ENCODE measurements at places on chromosomes 16 and 17.

- peak; percentile 80 for DNase-seq
Observed at GRCh38 chr17:57902800-57903759, 52.1 kb downstream of the CUEDC1 start.

DNA sequence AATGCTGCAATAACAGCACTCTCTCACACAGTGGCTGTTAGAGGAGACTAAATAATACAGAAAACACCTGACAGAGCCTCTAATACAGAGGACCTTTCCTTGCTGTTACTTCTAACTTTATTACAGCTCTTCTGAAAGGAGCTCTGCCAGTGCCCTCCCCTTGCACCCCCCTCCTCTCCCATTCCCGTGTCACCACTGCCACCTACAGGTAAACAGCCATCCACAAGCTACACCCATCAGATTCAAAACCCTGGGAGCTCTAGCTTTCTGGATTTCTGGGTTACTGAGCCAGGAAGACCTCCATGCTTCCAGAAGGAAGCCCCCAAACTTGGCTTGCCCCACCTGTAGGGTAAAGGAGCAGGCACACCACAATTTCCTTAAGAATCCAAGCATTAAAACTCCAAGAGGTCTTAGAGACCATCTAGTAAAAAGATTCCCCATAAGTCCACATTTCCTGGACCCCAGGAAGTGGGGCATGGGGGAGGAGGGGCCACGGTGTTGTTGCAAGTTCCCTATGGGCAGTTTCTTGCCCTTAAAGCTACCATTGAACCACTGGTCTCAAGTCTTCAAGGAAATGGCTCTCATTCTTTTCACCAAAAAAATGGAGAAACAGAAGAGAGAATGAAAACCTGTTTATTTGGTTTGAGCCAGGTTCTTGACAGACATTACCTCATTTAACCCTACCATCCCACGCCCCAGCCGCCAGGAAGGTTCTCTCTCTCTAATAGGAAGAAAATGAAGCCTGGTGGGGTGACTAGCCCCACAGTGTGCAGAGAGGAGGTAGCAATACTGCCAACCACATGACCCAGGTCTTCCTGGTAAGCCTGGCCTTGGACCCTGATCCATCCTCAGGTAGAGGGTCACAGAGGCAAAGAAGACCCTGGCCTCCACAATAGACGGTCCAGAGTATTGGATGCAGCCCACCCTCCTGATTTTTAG is 52.8 kb downstream of the TOM1L2 start:
- DNase-seq, result peak; percentile 70

- no peak for DNase-seq
Observed at GRCh38 chr17:11882716-11883115, 114.6 kb downstream of the ZNF18 start.

- DNase-seq, result peak; percentile 40
Observed at GRCh38 chr16:57899771-57900661, 70.9 kb downstream of the CNGB1 start.

DNA sequence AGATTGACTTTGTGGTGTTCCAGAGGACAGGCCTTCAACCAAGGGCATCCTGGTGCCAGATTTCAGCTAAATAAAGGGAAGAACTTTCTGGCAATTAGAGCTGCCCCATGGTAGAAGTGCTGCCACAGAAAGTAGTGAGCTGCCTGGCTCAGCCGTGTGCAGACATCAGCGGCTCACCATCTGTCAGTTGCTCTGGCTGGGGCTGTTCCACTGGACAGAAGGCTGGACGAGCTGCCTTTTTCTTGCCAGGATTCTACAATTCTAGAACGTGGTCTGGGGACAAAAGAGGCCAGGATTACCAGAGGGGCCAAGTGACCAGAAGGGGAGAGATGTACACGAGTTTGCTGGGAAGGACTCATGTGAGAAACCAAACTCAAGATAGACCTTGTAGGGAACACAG is 107.0 kb upstream of the RPL38 start:
- no peak for DNase-seq

- no peak for DNase-seq
Observed at GRCh38 chr16:55035029-55035428, 104.4 kb downstream of the IRX5 start.

GRCh38 chr17:60391471-60392041 is 377 bp downstream of the USP32 start:
- peak; percentile 16 for DNase-seq

DNA sequence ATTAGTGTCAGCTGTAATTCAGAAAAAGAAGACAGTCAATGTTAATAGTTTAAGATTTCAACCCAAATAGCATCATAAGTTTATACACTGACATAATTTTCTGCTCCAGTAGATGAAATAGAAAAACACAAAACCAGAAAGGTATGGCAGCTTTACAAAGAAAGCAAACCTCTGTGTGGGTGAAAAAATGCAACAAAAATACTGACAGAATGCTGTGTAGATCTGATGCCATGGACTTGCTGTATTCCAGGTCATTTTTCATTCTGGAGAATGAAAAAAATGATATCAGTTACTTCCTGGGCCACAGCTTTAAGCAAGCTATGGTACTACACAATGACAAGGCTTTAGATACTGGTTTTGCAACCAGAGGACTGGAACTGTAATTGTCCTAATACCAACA is 116.0 kb downstream of the MAP2K4 start:
- DNase-seq, result no peak

DNA sequence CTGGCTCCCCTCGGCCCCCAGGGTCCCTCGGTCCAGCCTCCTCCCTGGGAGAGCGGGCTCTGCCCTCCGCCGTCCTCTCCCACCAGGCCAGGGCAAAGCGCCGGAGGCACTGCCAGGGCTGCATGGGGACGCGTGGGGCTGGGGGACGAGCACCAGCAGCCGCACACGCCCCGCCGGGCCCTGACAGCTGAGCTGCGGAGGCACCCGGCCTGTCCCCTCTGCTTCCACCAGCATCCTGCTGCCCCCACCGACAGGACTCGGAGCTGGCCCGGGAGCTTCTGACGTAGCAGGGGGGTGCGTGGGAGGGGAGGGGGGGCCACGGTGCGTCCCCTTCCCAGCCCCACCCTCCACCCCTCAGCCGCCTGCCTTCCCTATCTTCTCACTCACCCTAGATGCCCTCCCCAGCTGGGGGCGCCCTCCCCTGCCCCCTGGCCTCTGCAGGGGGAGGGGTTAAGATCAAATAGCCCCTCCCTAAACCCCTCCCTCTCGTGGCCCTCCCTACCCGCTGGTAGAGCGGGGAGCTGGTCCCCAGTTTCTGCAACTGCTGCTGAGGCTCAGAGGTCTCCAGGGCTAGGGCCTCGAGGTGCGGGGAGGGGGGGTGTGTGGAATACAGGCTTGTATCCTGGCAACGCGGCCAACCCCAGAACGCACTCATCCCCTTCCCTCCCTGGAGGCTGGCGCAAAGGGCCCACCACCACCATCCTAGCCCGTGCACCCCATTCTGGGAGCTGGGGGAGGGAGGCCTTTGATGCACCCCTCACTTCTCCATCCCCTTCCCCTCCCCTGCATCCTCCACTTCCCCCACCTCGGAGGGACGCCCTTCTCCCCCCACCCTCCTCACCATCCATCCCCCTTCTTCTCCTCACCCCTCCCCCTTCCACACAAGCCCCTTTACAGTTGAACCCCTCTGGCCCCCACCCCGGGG is 1.0 kb downstream of the SRCIN1 start:
- DNase-seq, result no peak

DNA sequence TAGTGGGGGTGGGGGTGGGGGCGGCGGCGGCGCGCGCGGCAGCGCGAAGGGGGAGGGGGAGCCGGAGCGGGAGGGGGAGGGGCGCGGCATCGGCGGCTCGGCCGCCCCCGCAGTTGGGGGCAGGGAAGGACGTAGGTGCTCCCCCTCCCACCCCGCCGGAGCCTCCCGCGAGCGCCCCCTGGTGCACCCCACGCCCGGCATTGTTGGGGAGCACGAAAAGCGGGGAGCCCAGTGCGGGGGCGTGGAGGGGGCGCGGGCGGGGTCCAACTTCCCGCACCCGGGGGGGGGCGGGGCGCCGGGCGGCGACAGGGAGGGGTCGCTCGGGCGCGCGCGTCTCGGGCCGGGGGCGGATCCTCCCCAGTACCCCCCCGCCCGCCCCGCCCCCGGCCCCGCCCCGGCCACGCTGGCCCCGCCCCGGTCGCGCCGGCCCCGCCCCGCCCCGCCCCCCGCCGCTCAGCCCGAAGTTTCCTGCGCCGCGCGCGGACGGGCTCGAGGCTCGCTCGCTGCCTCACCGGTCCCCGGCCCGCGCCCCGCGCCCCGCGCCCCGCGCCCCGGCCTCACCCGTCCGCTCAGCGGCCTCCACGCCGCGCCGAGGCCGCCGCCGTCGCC is at the start of gene CACNA1H:
CACNA1H (plus strand) TSS at position 456 of the 609 bp plus-strand sequence. CDS start 632 bp downstream, outside the sequence.
- DNase-seq, result no peak

DNA sequence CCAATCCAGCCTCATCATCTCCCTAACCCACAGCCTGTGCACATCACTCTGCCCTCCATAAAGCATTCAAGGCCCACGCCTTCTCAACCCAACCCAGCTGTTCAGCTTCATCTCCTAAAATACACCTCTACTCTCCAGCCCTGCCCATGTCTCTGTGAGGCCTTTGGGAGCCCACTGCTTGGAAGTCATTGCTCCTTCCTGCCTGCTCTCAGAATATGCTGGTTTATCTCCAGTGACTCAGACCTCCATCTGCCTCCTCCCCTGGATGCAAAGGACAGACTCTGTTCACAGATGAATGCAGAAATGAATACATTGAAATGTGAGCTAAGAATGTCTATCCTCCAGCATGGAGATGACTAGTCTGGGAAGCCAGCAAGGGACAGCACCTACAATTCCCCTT is 19.0 kb downstream of the KCNG4 start:
- DNase-seq, result peak; percentile 33

- DNase-seq, result no peak
Observed at GRCh38 chr17:42424991-42425610, 2.0 kb upstream of the CAVIN1 start.

DNA sequence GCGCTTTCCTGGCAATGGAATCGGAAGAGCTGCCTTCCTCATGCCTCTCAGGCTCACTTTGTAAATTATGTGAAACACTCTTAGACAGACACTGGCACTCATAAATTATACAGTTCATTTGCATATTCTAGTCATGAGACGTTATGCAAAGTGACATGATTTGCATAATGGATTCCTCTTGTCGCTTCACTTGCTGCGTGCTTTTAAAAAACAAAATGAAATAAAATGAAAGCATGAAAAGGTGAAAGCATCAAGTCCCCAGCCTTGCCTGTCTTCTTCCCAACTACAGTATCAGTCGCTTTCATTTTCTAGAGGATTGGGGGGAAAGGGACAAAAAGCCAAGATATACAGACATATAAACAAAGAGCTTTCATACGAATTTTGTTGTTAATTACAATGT is 252.8 kb upstream of the PMFBP1 start:
- DNase-seq, result no peak

- no peak for DNase-seq
Observed at GRCh38 chr17:15249487-15249886, 15.6 kb downstream of the PMP22 start.

GRCh38 chr17:31308372-31309334 is 5.2 kb downstream of the EVI2B start:
- no peak for DNase-seq

DNA sequence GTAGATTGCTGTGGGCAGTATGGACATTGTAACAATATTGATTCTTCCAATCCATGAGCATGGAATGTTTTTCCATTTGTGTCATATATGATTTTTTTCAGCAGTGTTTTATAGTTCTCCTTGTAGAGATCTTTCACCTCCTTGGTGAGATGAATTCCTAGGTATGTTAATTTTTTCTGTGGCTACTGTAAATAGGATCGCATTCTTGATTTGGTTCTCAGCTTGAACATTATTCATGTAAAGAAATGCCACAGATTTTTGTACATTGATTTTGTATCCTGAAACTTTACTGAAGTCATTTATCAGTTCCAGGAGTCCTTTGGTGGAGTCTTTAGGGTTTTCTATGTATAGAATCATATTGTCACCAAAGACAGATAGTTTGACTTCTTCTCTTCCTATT is 19.7 kb upstream of the CDR2 start:
- DNase-seq, result no peak

GRCh38 chr16:68128577-68129305 is 43.6 kb downstream of the NFATC3 start:
- no peak for DNase-seq

DNA sequence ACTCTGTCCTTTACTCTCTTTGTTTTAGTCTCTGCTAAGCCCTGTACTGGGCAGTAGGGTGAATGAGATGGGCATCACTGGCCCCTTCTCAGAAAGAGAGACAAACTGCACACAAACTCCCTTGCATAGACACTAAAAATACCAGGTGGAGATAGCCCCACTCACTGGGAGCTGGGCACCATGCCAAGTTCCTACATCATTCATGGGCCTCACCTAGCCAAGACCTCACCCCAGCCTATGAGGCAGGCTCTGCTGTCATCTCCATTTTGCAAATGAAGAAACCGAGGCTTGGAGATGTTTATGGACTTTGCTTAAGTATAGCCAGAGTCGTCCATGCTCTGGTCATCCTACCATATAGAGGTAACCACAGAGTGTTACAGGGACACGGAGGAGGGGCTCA is 499.8 kb upstream of the CDH11 start:
- no peak for DNase-seq

DNA sequence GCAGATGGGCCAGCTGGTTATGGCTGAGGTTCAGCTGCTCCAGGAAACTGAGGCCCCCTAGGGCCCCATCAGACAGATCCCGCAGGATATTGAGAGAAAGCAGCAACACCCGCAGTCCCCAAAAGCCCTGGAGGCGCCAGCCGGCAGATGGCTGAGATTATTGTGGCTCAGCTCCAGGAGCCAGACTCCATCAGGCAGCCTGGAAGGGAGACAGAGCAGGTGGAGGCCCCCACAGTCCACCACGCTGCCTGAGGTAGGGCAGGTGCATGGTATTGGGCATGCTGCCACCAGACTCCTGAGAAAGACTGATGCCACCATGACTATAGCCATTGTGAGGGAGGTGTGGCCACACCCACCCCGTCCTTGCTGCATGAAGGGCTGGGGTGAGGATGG is 9.5 kb upstream of the TMEM101 start:
- DNase-seq, result no peak

DNA sequence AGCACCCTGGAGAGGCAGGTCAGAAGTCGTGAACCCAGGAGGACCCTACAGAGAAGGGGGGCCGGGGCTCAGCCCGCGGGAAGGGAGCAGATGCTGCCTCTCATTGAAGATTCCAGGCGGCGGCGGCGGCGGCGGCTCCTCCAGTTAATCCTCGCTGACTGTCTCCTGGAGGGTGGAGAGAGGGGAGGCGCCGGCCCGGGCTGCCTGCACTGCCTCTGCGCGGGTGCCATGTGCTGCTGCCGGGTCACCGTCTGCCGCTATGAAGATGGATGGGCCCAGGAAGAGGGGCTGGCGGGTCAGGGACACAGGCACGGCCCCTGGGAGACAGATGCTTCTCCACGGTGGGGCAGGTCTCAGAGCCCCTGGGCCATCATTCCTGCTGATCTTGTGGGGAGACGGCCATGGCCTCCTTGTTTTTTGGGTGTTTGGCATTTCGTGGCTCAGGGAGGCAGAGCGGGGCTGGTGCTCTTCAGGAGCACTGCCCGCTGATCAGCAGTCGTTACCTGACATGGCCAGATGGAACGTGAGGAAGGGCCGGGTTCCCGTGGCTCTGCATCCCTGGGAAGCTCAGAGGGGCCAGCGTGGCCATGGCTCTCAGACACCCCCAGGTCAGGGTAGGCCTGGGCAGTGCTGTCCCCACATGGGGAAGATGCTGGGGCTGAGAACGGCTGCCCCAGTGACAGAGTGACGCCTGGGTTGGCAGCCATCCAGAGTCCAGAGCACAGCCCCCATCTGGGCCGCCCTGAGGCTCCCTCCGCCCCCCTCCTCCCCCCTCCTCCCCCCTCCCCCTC is 36.1 kb downstream of the GINS2 start:
- DNase-seq, result peak; percentile 39
